T-helper 1 cell treated with Interleukin-12 subunit alpha and Interleukin-12 subunit beta and Interleukin-4 antibody, amounts not matched to agents 30 ng/mL and 1 ng/mL, for 36 hours (primary cell): ENCODE measurements at places on chromosomes 2 and 18. TPM values are rescaled to one million over a fixed set of nuclear protein-coding genes. Genes with fewer than 3 reads are reported as not detected.

Gene PCARE
- total RNA-seq: not detected in 2 replicates

Gene MARS2
- total RNA-seq: 12.8 and 14.7 TPM in 2 replicates

Gene C1D
- 22.3 and 23.9 TPM in 2 replicates for total RNA-seq

Gene CYS1
- total RNA-seq: 1.3 and 1.6 TPM in 2 replicates

Gene UGT1A6
- total RNA-seq: not detected in 2 replicates

Gene CCDC121
- total RNA-seq: 1.0 and 2.2 TPM in 2 replicates

Gene DNAJC10
- total RNA-seq: 78.2 and 79.1 TPM in 2 replicates

Gene IL36RN
- not detected in 2 replicates for total RNA-seq

Gene IL1RL2
- total RNA-seq: not detected in 2 replicates

Gene RASGRP3
- 13.9 and 14.1 TPM in 2 replicates for total RNA-seq

Gene TEX44
- not detected in 2 replicates for total RNA-seq

Gene IL1R1
- total RNA-seq: 0.22 and 0.39 TPM in 2 replicates

Gene RAB31
- total RNA-seq: 0.34 and 0.66 TPM in 2 replicates

Gene CEP68
- 7.2 and 7.9 TPM in 2 replicates for total RNA-seq

Gene GREB1
- 0.12 and 0.27 TPM in 2 replicates for total RNA-seq

Gene PRLH
- not detected in 2 replicates for total RNA-seq

Gene ST8SIA5
- total RNA-seq: 0.32 TPM in 1 of 2 replicates, not detected in the other

Gene C1QL2
- total RNA-seq: not detected in 2 replicates

Gene SULT1C2
- total RNA-seq: not detected in 2 replicates
